Right renal pelvis (tissue), 4 donors: ENCODE measurements at places on chromosomes 11 and 22. TPM values are rescaled to one million over a fixed set of nuclear protein-coding genes. Genes with fewer than 3 reads are reported as not detected.

The RCOR2 gene
- 14.5 TPM for polyA plus RNA-seq

The CARD18 gene
- not detected for polyA plus RNA-seq

The LRRC74B gene
- polyA plus RNA-seq = 0.21 TPM

The ANGPTL5 gene
- not detected for polyA plus RNA-seq

The MAML2 gene
- 28.0 TPM for polyA plus RNA-seq

The SLC37A2 gene
- polyA plus RNA-seq = 1.9 TPM
